H1 (cell line): ENCODE measurements at places on chromosomes 7 and 10. TPM values are rescaled to one million over a fixed set of nuclear protein-coding genes. Genes with fewer than 3 reads are reported as not detected.

Gene RELN
- 0.02 and 0.07 TPM in 2 replicates for total RNA-seq

DNA sequence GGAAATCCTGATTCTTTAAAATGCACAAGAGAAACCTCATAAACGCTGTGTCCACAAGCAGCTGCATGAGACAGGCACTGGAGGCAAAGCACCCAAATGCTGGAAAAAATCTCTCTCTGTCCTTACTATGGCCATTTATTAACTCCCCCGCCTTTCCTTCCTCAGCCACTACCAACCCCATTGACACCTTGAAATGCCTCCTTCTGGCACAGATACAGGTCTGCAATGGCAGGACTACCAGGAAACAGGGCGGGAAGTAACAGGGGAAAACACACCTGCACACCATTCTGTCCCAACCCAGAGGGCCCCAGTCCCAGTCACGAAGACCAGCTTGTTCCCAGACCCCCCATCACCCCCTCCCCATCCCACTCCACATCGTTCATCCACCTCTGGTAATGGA, 224.3 kb downstream of the PARD3 start:
- H3K36me3 ChIP-seq, result no peaks in the 10 kb centered on the region
- no peaks in the 10 kb centered on the region for H3K27me3 ChIP-seq
- peaks cover 6% of the 10 kb centered on the region for H3K4me1 ChIP-seq

DNA sequence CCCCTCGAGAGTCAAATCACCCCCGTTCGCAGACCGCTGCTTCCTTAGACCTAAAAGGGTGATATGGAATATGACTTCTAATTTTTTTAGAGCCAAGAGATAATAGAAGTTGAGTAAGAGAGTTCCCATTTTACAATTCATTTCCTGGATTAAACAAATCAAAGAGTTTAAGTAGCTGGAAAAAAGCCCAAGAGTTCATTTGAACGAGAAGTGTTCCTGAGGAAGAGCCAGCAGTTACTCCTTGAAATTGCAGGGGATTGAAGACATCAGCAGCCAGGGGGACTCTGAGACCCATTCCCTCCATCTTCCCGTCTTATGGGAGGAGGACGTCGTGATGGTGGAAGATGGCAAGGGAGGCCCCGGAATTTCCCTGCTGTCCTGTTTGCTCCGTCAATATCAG, 277.0 kb downstream of the WDR11 start:
- no peaks in the 10 kb centered on the region for H3K27me3 ChIP-seq
- no peak overlapping the region for H3K4me3 ChIP-seq
- no peak for DNase-seq
- H3K4me1 ChIP-seq, result no peaks in the 10 kb centered on the region
- no peaks in the 10 kb centered on the region for H3K36me3 ChIP-seq

DNA sequence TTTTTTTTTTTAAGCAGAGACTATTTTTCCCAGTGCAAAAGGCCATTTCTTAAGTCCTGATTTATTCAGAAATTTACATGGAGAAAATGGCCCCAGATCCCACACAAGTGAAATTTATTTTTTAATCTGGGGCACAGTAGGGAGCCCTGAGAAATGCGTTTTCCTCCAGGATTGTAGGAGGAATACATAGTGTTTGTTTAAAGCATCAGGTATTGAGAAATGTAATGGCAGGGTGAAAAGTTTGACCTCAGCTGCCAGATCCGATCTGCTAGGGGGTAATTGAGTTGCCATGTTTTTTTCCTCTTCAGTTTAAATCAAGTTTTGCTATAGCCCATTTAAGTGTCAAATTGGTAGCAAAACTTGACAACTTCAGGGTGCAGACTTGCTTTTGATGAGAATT, 110.0 kb downstream of the LRMDA start:
- DNase-seq, result no peak
- H3K27me3 ChIP-seq, result no peaks in the 10 kb centered on the region
- H3K4me1 ChIP-seq, result peaks cover 1% of the 10 kb centered on the region; the same call in 1 of the 2 replicates
- no peaks in the 10 kb centered on the region for H3K36me3 ChIP-seq

DNA sequence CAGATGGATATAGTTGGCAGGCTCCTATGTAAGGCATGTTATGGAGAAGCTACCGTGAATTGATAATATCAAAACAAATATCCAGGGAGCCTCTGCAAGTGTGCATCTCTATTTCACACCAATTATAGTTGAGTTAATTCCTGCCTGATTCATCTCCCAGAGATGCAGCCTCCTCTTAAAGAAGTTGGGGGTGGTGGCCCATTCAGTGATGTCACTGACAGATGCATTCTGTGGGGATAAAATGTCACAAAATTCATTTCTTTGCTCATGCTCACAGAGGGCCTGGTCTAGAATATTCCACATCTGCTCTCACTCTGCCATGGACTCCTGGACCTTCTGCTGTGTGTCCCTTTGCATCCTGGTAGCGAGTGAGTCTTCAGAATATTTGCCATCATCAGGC, 189.1 kb upstream of the PRSS1 start:
- H3K27ac ChIP-seq, result no peak overlapping the region
- H3K4me3 ChIP-seq, result no peak overlapping the region
- no peak for DNase-seq
- H3K36me3 ChIP-seq, result no peaks in the 10 kb centered on the region
- no peaks in the 10 kb centered on the region for H3K27me3 ChIP-seq

GRCh38 chr10:121406823-121407545, 191.3 kb downstream of the FGFR2 start:
- H3K27ac ChIP-seq, result no peak overlapping the region
- H3K27me3 ChIP-seq, result no peaks in the 10 kb centered on the region
- no peak for DNase-seq
- no peak overlapping the region for H3K4me3 ChIP-seq
